ENCODE measurements at places on chromosomes 5 and 9.

GRCh38 chr5:172410662-172411483 lies 43.5 kb downstream of the SH3PXD2B start:
- DNase-seq, result no peak

DNA sequence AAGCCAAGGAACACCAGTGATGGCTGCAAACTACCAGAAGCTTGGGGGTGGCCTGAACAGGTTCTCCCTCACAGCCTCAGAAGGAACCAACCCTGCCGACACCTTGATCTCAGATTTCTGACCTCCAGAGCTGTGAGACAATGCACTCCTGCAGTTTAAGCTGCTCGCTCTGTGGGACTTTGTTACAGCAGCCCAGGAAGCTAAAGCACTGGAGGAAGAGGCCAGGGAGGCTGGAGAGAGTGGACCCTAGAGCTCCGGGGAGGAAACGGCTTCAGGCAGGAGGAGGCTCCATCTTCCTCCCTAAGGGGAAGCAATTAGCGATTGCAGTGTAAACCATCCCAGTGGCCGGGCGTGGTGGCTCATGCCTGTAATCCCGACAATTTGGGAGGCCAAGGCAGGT lies 25.1 kb downstream of the BARX1 start:
- DNase-seq, result no peak

GRCh38 chr5:115611873-115612272 lies 9.6 kb upstream of the TICAM2 start:
- DNase-seq, result no peak

DNA sequence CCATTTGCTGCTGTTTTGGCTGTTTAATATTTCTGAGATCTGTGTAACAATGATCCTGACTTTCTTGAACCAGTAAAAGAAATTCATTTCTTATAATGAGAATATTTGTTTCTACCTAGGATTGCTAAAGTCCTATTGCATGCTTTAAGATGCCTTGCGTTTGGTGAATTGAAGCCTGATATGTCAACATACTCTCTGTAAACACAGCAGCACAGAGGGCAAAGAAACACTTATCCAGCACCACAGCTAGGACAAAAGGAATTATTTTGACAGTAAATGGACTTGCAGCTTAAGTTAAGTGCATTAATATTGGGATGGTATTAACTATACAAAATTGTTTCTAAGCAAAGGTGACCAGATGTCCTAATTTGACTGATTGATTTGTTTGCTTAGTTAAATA lies 2031.2 kb upstream of the CDH6 start:
- DNase-seq, result no peak

- DNase-seq, result no peak
These were observed 369.2 kb downstream of the PLK2 start for GRCh38 chr5:58090704-58091103.

DNA sequence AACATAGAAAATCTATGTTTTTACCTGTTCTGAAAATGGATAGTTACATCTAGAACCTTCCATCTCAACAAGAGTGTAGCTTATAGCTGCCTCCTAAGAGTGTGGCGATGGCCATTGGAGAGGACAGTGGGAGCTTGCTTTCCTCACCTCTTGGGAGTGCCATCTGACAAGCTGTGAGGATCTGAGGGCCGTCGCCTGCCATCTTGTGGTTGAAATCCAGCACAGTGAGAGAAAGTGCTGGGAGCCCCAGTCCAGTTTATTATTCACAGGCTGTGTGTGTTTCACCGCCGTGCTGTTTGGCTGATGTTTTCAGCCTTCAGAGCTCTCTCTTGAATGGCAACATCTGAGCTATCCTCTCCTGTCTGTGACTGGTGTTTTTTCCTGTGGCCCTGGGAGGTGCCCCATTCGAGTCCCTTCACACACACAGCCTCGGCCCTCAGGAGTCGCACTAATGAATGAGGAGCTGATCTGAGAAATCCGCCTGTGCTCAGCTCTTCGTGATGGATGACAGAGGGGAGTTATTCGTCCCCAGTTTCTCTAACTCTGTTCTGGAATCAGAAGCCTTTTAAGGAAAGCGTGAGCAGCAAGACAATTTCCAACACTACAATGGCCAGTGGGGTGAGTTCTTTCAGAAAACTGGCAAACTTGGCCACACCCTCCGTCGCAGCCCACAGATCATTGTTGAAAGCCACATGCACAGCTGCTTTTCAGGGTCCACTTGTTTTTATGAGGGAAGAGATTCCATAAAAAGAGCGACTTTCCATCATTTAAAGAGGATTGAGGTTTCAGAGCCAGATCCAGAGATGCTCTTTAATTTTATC lies 170.3 kb downstream of the PDZD2 start:
- DNase-seq, result peak; percentile 58

GRCh38 chr5:14122089-14122488 lies 21.1 kb upstream of the TRIO start:
- DNase-seq, result no peak

Measured in anterior cingulate cortex (tissue), 58 donors.